Effector memory CD4-positive, alpha-beta T cell (primary cell): ENCODE measurements at places on chromosomes 16 and 17.

DNA sequence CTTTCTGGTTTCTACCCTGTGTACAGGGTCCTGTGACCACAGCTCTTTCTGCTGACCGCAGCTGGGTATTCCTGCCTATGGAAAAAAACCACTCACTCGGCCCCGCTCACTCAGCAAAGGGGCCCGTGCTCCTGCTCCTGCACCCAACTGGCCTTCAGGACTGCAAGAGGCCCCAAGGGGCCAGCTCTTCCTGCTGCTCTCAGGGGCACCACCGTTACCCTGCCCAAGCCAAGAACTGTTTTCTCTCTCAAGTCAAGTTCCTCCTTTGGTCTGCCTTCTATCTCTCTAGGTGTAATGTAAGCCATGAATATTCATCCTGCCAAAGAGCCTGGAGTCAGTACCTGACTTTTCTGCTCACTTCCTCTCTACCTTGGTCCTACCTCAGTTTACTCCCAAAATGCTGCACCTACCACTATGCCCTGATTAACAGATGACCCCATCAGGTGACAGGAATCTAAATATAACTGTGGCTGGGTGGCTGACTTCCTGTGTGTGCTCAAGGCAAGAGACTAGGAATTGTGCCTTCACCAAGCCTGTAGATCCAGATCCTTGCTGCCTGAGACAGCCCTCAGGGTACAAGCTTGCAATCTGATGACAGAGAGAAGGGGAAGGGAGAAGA, 20.4 kb upstream of the SCIMP start:
- no peak for DNase-seq

DNA sequence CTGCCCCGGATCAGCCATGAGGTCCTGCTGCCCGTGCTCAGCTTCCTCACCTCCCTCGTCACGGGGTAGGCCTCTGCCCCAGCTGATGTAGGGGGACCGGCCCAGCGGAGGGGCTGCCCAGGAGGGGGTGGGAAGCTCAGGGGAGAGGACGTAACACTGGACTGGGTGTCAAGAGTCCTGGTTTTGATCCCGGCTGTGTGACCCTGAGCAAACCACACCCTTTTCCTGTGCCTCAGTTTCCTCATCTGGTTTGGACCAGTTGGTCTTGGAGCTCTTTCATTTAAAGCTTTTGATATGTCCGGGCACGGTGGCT, 6.6 kb downstream of the WDR81 start:
- no peak for DNase-seq

- no peak for DNase-seq
Measured at GRCh38 chr17:78498848-78499247, 78.3 kb downstream of the DNAH17 start.

GRCh38 chr17:9239793-9240658, 218.7 kb downstream of the NTN1 start:
- DNase-seq = peak; percentile 63

DNA sequence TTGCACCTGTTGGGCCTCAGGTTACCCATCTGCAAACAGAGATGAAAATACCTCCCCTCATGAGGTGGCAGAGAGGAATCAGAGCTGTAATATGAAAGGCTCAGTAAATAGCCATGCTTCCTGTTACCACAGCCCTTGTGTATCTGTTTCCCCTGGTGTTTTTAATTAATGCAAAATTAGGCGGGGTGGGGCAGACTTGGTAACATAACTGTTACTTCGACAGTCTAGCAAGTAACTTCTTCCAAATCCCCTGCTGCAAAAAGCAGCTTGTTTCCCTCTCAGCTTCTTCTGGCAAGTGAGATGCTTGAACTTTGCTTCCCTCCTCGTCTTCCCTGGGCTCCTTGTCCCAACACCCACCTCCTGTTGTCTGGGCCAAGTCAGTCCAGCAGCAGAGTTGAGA, 381.5 kb downstream of the CPPED1 start:
- DNase-seq = no peak

GRCh38 chr17:32628271-32629044, 141.7 kb downstream of the CDK5R1 start:
- DNase-seq = no peak

DNA sequence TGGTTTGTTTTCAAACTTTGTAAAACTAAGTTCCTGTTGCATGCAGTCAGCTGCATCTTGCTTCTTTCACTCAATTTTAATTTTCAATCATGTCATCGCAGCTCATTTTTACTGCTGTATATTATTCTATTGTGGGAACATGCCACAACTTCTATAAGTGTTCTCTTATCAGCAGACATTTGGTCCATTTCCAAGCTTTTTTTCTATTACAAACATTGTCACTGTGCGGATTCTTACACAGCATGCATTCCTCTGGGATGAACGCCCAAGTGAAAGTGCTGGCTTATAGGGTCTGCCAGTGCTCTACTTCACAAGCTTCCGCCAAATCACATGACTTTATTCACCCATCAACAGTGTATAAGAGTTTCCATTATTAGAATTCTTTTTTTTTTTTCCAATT, 22.7 kb downstream of the GINS3 start:
- DNase-seq = no peak

DNA sequence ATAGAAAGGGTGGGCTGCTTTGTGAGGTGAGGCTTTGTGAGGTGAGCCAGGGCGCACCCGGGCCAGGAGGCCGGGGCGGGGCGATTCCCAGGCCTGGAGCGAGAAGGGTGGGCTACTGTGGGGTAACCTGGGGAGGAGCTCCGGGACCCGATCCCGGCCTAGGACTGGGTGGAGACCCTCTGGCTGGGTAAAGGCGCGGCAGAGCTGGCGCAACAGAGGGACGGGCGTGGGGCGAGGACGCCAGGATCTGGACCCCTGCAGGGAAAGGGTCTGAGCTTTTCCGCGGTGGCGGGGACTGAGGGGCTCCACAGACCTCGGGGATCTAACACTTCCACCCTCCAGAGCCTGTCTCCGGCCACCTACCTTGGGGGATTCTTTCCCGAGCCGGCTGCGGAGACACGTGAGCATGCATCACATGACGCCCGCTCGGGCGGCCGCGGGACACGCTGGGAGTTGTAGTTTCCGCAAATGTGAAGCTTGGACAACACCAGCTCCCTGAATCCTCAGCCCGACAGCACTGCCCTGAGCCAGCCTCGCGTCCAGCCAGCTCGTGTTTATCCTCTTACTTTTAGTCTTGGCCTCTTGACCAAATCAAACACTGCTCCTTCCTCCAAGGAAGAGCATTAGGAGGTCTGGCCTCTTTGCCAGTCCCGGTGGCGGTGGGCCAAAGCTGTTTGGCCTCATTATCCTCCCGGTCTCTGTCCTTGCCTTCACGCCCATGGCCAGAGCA, at the start of gene SLC38A7:
TSS of gene SLC38A7 (minus strand) at position 417 of the 730 bp plus-strand sequence. CDS start 4,644 bp downstream, outside the sequence.
- DNase-seq = peak; percentile 29

- no peak for DNase-seq
Measured at GRCh38 chr16:75062135-75062975, 54.2 kb downstream of the LDHD start.

DNA sequence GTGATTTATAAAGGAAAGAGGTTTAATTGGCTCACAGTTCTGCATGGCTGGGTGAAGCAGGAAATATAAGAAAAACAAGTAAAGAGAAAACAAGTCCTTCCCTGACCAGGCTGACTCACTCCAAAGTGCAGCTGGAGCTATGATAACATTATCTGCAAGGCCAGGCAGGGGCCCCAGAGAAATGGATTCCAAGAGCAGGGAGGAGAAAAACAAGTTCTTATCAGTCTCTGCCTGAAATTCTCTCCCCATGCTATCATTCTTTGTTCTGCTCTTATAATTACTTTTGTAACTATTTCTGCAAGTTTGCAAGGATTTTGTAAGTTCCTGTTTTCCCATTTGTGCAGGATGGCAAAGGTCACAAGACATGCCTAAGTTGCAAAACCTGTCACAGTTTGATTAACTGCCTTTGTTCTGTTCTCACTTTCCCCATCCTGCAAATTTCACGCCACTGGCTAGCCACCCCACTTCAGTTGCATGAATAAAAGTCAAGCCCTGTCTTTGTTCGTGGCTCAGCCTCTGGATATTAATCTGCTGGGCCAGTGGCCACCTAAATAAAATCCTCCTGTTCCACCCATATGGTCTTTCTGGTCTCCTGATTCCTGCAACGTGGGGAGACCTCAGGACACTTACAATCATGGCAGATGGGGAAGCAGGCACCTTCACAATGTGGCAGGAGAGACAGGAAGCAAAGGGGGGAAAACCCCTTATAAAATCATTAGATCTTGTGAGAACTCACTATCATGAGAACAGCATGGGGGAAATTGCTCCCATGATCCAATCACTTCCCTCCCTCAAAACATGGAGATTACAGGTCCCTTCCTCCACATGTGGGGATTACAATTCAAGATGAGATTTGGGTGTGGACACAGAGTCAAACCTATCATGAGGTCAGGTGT, 13.1 kb downstream of the ABCA9 start:
- DNase-seq = no peak

DNA sequence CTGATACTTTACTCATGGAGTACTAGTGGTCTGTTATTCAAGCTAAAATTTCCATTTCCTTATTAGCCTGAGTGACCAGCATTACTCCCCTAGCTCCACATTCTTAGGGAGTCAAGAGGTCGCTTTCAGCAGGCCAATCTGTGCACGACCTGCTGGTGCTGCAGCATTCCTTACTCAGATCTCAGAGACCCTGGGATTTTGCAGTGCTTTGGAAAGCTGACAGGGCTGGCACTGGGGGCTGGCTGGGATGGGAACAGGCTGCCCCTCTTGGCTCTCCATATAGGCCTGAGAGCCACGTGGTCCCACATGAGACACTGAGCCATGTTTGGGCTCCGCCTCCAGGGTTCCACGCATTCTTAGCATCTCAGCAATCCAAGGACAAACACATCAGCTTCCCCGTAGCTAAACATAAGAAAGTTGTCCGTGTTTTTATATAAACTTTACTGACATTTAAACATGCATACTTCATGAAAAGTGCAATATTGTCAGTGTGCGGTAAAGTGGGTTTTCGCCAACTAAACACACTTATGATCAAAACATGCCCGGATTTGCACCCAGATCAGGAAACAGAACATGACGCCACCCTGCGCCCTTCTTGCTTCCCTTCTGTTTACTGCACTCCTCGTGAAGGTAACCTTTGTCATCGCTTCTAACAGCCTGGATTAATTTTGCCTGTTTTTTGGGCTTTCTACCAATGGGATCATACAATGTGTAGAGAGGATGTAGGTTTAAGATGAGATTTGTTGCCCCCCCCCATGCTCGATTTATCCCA, 254.5 kb upstream of the CACNG5 start:
- no peak for DNase-seq

- DNase-seq = no peak
Measured at GRCh38 chr17:41073676-41074075, 8.0 kb upstream of the KRTAP2-4 start.

GRCh38 chr16:2969545-2970521, 685 bp downstream of the PAQR4 start:
- DNase-seq = peak; percentile 51

DNA sequence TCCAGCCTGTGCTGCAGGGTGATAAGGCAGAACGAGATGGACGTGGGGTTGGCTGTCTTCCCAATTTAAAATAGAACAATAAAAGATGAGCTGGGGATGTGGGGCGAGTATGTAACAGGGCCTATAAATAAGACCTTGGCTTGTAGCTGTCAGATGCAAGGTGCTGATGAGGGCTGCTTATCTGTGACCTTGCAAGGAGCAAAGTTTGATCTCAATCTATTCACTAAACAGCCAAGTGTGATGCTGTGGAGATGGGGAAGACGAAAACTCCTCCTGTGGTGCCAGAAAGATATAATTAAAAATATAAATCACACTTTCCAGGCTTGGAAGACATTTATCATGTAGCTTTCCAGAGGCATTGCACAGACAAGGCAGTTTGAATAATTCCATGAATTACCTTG, 26.7 kb upstream of the TEX2 start:
- no peak for DNase-seq

DNA sequence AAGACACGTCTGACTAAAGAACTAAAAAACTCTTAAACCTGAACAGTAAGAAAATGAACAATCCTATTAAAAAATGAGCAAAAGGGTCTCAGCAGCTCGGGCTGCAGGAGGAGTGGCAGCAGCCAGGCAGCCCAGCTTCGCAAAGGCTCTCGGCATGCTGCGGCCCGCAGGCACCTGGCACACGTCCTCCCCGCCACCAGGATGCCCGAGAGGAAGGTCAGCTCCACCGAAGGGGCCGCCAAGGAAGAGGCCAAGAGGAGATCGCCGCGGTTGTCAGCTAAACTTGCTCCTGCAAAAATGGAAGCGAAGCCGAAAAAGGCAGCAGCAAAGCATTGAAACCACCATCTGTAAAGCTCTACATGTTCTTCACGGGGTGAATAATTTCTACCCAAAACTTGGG, 173.5 kb downstream of the BCAS3 start:
- no peak for DNase-seq

GRCh38 chr16:89922477-89922883, 662 bp upstream of the TUBB3 start:
- DNase-seq = no peak

DNA sequence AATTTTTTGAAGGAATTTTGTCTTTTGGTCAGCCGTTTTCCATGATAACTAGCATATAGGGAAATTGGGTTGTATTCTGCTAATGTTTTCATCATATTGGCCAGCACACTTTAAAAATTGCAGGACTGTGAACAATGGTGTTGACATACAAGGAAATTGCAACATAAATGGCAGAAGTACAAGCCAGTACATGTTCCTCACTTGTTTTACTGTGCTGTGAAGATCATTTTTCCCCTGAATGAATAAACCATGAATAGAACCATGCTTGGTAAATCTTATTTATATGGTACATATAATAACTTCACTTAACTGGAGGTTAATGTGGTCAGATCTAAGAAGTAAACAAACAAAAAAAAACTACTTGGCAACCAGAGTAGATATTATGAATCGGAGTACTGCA, 22.8 kb downstream of the OMG start:
- DNase-seq = no peak

DNA sequence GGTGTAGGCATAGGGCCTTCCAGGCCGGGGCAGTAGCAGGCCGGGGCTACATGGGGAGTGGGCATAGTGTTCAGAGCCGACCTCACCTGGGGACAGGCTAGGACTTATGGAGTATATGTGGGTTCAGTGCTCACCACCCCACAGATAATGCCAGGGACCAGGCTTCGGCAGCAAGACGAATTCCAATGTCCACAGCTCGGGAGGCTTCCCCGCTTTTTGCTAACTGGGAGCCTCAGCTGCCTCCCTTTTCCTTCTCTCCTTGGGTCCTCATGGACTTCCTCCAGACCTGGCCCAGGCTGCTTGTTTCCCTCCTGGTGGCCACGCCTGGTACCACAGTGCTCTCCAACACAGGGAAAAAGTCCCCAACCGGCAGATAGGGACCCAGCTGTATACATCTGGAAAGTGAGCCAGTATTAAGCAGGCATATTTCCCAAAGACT, 20.1 kb upstream of the SLC46A1 start:
- no peak for DNase-seq

DNA sequence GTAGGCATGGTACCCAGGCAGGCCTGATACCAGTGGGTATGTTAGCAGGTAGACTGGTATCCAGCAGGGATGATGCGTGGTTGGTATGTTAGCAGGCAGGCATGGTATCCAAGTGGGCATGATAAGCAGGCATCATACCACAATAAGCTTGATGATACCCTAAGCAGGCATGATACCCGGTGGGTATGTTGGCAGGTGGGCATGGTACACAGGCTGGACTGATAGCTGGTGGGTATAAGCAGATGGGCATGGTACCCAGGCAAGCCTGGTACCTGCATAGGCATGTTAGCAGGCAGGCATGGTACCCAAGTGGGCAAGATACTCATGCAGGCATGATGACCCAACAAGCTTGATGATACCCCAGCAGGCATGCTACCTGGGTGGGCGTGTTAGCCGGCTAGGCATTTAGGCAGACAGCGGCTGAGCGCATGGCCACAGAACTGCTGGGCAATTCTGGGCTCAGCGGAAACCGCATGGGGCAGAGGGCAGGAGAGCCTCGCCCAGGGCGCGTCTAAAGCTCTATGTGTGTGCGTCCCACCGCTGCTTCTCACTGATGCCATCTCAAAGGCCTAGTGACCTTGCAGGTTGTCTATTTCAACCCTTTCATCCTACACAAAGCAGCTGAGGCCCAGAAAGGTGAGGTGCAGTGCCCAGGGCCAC, 2.3 kb downstream of the SGSH start:
- DNase-seq = no peak
